ENCODE measurements at places on chromosomes 1 and 21.

GRCh38 chr1:212979340-212980122, 29.2 kb downstream of the VASH2 start:
- DNase-seq, result peak; percentile 18

GRCh38 chr1:184499616-184500015, 112.8 kb downstream of the C1orf21 start:
- no peak for DNase-seq

GRCh38 chr1:225548140-225548857, 104.6 kb downstream of the ENAH start:
- DNase-seq, result no peak

GRCh38 chr1:39759436-39759726, 11.8 kb downstream of the OXCT2 start:
- no peak for DNase-seq

- DNase-seq, result no peak
Measured at GRCh38 chr1:18411820-18412641, 68.7 kb upstream of the KLHDC7A start.

DNA sequence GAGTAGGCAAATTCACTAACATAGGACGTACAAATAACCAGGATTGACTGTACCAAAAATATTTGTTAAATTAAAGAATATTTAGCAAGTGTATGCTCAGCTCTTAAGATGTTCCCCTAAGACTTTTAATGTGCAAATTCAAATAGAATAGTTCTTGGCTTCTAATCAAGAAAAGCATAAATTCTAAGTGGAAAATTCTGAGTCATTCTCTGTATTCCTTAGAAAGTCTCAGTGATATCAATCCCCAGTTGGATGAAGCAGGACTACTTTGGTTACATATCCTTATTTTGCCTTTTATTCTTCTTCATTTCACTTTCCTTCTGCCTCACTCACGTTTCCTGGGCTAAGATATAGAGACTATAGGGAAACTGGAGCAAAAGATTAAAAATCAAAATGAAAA, 130.2 kb downstream of the IFI44 start:
- no peak for DNase-seq

GRCh38 chr1:214435867-214436266, 115.5 kb downstream of the PTPN14 start:
- DNase-seq, result no peak

GRCh38 chr1:223233410-223234169, 90.5 kb upstream of the TLR5 start:
- DNase-seq, result no peak

DNA sequence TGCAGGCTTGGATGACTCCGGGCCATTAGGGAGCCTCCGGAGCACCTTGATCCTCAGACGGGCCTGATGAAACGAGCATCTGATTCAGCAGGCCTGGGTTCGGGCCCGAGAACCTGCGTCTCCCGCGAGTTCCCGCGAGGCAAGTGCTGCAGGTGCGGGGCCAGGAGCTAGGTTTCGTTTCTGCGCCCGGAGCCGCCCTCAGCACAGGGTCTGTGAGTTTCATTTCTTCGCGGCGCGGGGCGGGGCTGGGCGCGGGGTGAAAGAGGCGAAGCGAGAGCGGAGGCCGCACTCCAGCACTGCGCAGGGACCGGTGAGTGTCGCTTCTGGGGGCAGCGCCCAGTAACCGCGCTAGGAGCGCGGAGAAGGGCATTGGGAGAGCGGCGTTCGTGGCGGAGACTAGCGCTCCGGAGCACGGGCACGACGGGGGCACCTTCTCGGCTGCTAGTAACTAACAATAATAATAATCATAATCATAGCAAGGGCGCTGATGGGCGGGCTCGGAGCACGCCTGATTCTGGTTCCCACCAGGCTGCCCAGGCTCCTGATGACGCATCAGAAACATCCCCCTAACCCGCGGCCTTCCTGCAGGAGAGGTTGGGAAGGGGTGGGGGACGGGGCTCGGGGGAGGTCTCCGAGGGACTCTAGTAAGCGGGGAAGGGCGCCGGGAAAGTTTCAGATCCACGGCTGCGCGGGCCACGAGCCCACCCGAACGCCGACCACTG, at the start of gene MX1:
MX1 (plus strand) TSS at position 286 of the 722 bp plus-strand sequence. CDS start 5,832 bp downstream, outside the sequence.
- peak; percentile 87 for DNase-seq

DNA sequence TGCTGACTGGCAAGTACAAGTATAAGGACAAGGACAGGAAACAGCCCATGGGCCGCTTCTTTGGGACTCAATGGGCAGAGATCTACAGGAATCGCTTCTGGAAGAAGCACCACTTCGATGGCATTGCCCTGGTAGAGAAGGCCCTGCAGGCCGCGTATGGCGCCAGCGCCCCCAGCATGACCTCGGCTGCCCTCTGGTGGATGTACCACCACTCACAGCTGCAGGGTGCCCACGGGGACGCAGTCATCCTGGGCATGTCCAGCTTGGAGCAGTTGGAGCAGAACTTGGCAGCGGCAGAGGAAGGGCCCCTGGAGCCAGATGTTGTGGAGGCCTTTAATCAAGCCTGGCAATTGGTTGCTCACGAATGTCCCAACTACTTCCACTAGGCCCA, 32.0 kb downstream of the SLC16A1 start:
- no peak for DNase-seq

- no peak for DNase-seq
Measured at GRCh38 chr1:209319057-209319432, 264.5 kb upstream of the CAMK1G start.

DNA sequence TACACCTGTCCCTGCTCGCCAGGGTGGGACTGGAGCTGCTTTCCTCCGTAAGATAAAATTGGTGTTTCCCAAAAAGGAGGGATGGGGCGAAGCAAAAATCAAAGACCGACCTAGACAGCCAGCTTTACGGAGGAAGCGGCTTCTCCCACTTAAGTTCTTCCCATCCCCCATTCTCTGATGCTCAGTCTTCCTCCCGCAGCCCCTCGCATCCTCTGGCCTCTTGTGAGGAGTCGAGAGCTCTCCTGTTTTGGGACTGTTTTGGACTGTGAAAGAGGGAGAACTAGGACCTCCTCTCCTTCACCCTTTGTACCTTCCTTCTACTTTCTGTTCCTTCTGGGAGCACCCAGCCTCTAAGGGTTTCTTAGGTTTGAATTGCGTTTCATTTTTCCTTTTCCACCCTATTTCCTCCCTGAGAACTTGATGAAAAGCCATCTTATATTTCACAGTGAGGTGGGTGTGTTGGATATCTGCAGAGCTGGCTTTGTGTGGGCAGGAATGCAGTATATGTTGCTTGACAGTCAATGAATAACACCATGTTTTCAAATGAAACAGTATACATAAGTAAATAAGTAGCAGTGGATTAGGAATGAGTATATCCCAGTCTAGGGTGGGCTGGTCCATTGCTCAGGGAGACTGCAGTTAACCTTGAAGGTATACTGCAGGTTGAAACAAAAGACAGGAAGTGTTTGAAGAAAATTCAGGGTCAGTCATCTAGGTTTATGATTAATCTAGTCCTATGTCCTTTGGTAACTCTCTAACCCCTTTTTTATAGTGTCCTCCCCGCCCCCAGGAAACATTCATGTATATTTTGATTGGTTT, 848 bp downstream of the CTTNBP2NL start:
- DNase-seq, result no peak

DNA sequence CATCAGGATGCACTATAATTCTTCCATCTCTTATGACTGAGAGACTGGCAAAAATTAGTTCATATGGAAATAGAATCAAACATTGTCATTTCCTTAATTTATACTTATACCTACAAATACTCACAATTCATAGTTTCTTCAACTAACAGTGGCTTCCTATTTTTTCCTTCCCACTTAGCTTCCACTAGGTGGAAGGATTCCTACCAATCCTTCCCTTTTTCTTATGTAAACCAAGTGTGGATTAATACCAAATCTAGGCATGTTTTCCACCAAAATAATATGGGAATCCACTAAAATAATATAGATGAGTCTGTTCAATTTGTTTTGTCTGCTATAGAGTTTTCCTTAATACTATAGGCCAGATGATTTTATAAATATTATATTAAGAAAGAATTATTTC, 1537.1 kb downstream of the PLA2G4A start:
- no peak for DNase-seq

- DNase-seq, result no peak
Measured at GRCh38 chr1:172203135-172203823, 217.2 kb upstream of the C1orf105 start.

DNA sequence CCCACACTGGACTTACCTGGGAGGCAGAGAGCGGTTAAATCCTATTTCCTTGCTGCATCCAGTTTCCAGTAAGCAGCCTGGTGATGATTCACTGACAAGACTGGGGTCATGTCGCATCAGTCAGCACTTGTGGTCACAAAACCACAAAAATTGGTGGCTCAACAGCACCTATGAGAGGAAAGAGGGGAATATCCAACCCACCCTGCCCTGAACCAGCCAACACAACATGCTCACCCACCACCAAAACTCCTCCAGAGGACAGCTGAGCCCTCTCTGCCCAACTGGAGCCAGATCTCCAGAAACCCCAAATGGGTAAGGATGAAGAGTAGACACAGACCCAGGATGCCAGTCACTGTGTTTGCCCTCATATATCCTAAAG, 64.0 kb downstream of the CD46 start:
- no peak for DNase-seq

GRCh38 chr1:48741380-48741779, 35.3 kb downstream of the BEND5 start:
- DNase-seq, result no peak

GRCh38 chr1:225774281-225775147, 3.1 kb upstream of the SRP9 start:
- no peak for DNase-seq

DNA sequence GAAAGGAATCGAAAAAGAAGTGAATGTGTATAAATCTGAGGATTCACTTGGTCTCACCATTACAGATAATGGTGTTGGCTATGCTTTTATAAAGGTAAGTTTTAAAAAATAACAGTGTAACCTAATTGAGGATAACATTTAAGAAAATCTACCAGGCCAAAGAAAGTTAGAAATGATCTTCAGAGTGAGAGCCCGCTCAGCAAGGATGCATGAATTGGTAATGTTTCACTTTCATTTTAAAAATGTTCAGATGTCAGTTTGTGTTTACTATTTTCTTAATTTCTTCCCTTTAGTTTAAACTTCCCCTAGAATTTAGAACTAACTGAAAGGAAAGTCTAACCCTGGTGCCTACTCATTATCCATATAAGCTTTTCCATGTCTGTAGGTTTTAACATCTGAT, 35.0 kb downstream of the GIPC2 start:
- DNase-seq, result no peak

DNA sequence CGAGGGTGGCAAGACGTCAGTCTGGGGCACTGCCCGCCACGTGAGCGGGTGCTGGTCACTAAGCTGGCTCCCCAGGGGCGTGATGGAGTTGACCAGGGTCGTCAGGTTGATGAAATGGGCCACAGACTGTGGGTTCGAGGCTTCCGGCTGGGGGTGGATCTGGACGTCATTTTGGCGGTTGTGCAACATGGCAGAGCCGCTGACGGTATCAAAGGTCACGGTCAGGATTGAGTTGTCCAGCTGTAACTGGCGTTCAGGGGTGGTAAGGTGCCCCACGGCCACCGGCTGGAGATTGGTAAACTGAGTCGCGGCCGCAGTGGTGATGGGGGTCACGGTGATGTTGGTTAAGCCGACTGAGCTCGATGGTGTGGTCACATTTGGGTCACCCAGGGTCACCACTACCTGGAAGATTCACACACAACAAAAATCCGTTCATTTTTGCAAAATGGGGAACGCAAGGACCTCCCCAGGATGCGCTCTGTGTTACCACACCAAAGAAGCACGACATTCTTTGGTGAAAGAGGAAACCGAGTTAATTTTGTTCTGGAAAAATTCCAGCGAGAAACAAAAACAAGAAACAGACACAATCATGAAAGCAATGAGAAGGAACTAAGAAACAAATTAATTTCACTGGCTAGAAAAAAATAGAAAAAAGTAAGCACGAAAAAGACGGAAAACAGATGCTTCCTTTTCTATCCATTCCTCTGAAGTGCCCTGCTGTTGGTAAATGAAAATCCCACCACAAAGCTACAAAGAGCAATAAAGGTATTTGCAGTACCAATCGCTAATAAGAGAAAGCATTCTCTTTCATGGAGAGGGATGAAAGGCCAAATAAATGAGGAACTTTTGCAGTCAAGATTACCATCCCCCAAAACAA, 34.7 kb upstream of the RIPK4 start:
- DNase-seq, result no peak

- DNase-seq, result no peak
Measured at GRCh38 chr1:71043065-71043464, 4.6 kb downstream of the PTGER3 start.

GRCh38 chr1:44808938-44809917, 905 bp downstream of the BTBD19 start:
- DNase-seq, result peak; percentile 92

DNA sequence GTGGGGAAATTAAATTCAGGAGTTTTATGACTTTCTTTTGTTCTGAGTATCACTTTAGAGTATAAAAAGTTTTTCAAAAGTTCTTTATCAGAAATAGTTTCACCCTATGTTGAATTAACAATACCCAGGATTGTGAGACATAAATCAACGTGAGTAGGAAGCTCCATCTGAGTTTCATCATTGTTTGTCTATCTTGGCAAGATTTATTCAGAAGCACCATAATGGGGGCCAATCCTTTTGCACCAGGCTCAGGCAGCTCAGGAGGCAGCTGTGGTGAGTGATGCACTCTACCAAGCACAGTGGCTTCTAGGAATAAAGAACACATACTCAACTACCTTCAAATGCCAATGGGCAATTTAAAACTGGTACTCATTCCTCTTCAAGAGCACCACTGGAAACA, 12.0 kb downstream of the CREG1 start:
- DNase-seq, result no peak

GRCh38 chr1:98157524-98158313, 236.9 kb upstream of the DPYD start:
- DNase-seq, result no peak

- no peak for DNase-seq
Measured at GRCh38 chr1:213779228-213779627, 208.5 kb upstream of the PROX1 start.

- no peak for DNase-seq
Measured at GRCh38 chr1:165885305-165885694, 57.9 kb downstream of the UCK2 start.

DNA sequence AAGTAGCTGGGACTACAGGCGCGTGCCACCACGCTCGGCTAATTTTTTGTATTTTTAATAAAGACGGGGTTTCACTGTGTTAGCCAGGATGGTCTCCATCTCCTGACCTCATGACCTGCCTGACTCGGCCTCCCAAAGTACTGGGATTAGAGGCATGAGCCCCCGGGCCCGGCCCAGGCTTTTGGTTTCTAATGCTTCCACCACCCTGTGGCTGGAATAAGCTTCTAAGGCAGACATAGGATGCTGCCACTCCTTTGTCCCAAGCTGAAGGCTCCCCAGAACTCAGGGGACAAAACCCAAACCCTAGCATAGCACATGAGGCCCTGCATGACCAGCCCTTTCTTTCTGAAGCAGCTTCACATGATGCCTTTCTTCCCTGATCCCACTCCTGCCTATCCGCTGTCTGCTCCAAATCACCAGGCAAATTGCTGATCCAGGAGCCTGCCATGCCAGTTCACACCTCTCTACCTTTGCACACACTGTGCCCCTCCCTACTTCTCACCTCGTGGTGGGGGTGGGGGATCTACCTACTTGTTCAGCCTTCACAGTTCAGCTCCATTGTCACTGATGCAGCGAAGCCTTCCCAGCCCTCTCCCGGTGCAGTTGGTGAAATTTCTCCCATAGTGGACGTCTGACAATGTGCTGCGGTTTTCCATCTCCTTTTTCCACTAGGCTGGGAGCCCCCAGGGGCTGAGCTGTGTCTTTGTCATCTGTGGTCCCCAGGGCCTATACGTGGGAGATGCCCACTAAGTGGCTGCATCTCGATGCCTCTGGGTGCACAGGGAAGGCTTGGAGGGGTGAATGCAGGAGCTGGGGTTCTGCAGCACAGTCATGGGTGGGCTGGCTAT, 6.9 kb downstream of the PTPRU start:
- no peak for DNase-seq

GRCh38 chr1:59504276-59504675, 207.4 kb downstream of the FGGY start:
- DNase-seq, result no peak
